ENCODE measurements at places on chromosomes 6 and 20. TPM values are rescaled to one million over a fixed set of nuclear protein-coding genes. Genes with fewer than 3 reads are reported as not detected.

HNF4A gene
- polyA plus RNA-seq: not detected

TSPO2 gene
- not detected for polyA plus RNA-seq

RAB22A gene
- polyA plus RNA-seq: 4.2 TPM

CD2AP gene
- 5.8 TPM for polyA plus RNA-seq

TSBP1 gene
- polyA plus RNA-seq: not detected

DLK2 gene
- 1.8 TPM for polyA plus RNA-seq
